Glutamatergic neuron (in vitro differentiated cells): ENCODE measurements at places on chromosomes 2 and 18. TPM values are rescaled to one million over a fixed set of nuclear protein-coding genes. Genes with fewer than 3 reads are reported as not detected.

DNA sequence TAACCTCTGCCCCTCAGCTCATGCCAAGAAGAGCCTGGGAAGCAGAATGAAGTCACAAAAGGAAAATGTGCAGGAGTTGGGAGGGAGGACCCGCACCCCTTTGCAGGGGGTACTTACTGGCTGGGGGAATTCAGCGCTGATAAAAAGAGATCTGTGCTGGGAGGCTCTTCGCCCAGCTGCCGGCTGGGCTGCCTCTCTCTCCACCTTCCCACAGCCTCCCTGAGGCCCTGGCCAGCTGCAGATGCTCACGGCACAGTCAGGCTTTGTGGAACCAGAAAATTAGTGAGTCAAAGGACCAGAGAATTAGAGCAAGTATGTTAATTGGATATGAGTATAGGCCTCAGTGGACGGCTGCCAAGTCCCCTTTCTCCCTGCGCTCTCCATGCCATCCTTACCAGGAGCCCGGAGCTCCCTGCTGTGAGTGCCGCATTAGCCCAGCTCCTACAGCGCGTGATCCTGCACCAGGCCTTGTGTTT lies 181.7 kb upstream of the SH3BP4 start:
- peak; percentile 36 for DNase-seq

The TMEM169 gene
- total RNA-seq = 166 TPM

The GAL3ST2 gene
- total RNA-seq = 0.42 TPM

DNA sequence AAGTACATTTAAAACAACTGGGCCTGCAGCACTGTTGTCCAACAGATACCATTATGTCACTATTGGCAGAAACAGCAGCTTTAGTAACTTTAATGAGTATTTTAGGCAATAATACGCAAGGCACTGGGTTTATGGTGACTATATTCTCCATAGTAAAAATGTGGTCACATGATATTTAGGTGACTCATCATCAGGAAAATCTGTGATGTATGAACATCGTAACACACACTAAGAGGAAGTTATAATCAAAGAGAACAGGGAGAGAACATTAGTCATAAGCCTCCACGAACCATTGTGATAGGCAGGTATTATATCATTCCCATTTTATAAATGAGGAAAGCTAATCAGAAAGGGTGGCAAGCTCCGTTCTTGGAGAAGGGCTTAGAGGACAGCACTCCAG lies 36.9 kb downstream of the RAPH1 start:
- DNase-seq = no peak

DNA sequence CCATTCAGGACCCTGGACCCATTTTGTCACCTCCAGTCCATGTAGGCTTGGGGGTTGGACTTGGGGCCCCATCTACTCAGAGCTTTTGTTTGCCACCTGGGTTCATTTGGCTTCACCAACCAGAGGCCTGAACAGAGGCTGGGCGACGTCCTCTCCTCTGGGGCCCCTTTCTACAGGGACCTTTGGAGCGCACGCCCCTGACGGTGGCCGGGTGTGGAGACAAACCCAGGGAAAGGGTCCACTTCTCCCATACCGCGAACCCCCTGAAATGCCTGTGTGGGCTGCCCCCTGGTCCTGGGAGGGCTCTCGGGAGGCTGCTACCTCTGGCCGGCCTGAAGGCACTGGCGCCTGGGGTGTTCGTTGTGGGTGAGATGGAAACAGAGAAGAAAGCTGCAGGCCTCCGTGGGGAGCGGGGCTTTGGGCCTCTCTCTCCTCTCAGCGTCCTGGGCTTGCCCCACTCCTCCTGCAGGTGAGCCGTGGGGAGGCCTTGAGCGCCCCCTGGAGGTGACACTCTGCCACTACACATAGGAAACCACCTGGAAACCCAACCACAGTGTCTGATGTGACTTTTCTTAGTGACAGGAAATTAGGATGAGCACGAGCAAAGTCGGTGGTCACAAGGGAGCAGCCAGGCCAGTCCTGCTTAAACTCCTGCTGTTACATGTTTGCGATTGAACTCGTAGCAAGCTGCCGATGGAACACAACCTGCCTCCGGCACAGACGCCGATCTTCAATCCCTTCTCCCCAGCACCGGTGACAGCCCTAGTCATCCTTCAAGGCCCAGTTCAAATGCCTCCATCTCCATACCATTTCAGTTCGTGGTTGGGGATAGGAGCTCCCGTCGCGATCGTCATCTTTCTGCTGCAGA lies 12.0 kb upstream of the NTSR2 start:
- peak; percentile 74 for DNase-seq

The IMPA2 gene
- 103 TPM for total RNA-seq

DNA sequence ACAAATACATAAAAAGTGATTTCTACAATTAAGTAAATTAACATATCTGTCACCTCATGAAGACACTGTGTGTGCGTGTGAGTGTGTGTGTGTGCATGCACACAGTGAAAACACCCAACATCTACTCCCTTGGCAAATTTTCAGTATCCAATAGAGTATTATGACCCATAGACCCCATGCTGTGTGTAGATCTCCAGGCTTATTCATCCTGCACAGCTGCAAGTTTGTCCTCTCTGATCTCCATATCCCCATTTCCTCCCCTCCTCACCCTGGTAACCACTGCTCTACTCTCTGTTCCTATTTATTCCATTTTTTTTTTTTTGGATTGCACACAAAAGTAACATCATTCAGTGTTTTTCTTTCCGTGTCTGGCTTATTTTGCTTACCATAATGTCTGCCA lies 391.0 kb downstream of the SOX11 start:
- DNase-seq = no peak

- DNase-seq = no peak
These were observed 435.6 kb downstream of the TDRD15 start for GRCh38 chr2:21559351-21559750.

The ABCB11 gene
- total RNA-seq = not detected

GRCh38 chr2:239770246-239770639 lies 254.9 kb downstream of the NDUFA10 start:
- no peak for DNase-seq

The SMYD1 gene
- 0.25 TPM for total RNA-seq

GRCh38 chr2:187569042-187569441 lies 14.8 kb upstream of the TFPI start:
- no peak for DNase-seq

GRCh38 chr2:203887677-203888076 lies 20.1 kb downstream of the CTLA4 start:
- no peak for DNase-seq

GRCh38 chr2:130339885-130340745 lies 2.6 kb upstream of the IMP4 start:
- DNase-seq = no peak

GRCh38 chr2:86015006-86015405 lies 90.7 kb downstream of the POLR1A start:
- no peak for DNase-seq

DNA sequence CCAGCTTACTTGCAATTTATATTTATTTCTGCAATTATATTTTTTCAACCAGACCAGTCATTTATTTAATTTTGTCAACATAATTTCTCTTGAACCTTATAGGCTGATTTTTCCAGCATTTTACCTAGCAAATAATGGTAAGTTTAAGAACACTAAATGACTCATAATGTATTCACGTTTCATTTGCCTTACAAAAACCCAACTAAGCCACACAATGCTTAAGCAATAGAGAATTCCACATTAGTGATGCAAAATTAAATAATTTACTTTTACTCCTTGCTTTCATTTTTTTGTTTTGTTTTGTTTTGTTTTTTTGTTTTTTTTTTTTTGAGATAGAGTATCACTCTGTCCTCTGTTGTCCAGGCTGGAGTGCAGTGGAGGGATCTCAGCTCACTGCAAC lies 110.4 kb upstream of the VRK2 start:
- no peak for DNase-seq

GRCh38 chr2:113156278-113157117 lies 17.3 kb upstream of the PSD4 start:
- DNase-seq = no peak

The MROH2A gene
- not detected for total RNA-seq

GRCh38 chr2:241559323-241560161 lies 997 bp downstream of the BOK start:
- DNase-seq = peak; percentile 14

- no peak for DNase-seq
These were observed 145.2 kb downstream of the CELF4 start for GRCh38 chr18:37420315-37420880.

The HOXD11 gene
- not detected for total RNA-seq

DNA sequence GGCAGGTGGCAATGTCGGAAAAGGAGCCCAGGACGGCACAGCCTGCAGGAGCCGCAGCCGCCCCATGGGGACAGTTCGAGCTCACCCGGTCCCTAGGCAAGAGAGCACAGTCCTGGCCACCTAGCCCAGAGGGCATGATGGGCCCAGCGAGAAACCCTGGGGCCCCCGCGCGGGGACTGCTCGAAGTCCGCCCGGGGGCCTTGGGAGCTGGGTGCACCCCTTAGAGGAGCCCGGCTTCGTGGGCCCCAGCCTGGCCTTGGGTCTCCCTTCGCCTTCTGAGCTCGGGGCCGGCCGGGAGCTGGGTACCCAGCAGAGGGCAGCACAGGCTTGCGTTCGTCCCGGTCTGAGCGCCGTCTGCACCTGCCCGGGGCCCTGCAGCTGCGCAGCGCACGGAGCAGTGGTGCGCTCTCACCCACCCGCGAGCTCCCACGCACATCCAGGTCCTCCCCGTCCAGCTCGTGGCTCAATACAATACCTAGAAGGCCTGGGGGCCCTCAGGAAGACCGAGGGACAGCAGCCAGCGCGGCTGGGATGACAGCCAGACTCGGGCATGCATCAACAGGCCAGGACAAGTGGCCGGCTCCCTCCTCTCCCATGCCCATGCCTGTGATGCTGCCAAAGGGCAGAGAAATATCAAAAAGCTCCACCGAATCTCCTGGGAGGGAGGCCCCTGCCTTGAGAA lies 96.2 kb upstream of the ZNF532 start:
- peak; percentile 89 for DNase-seq
